ENCODE measurements at places on chromosomes 7 and 10. TPM values are rescaled to one million over a fixed set of nuclear protein-coding genes. Genes with fewer than 3 reads are reported as not detected.

Gene MSMB
- total RNA-seq, result not detected

Gene CARD11
- total RNA-seq, result 103 TPM

Gene MMD2
- not detected for total RNA-seq

Gene ZNF467
- total RNA-seq, result 0.09 TPM

Gene GPR15LG
- not detected for total RNA-seq

Gene TYW1B
- 1.6 TPM for total RNA-seq

Gene NEBL
- total RNA-seq, result 0.34 TPM

DNA sequence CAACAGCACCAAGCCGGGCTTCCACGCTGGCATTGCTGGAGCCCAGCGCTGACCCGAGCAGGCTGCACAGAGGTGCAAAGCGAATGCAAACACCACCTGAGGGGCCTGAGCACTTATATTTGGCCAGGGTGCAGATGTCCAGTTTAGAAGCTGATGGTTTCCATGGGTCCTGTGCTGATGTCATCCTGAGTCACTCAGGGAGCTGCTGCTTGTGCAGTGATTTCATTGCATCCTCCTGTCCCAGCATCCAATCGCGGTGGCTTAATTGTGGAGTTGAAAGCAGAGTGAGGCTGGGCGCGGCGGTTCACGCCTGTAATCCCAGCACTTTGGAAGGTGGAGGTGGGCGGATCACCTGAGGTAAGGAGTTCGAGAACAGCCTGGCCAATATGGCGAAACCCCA, 410.2 kb upstream of the KLF6 start:
- DNase-seq, result no peak

- DNase-seq, result no peak
Observed at GRCh38 chr7:124267154-124267553, 234.3 kb upstream of the TMEM229A start.

DNA sequence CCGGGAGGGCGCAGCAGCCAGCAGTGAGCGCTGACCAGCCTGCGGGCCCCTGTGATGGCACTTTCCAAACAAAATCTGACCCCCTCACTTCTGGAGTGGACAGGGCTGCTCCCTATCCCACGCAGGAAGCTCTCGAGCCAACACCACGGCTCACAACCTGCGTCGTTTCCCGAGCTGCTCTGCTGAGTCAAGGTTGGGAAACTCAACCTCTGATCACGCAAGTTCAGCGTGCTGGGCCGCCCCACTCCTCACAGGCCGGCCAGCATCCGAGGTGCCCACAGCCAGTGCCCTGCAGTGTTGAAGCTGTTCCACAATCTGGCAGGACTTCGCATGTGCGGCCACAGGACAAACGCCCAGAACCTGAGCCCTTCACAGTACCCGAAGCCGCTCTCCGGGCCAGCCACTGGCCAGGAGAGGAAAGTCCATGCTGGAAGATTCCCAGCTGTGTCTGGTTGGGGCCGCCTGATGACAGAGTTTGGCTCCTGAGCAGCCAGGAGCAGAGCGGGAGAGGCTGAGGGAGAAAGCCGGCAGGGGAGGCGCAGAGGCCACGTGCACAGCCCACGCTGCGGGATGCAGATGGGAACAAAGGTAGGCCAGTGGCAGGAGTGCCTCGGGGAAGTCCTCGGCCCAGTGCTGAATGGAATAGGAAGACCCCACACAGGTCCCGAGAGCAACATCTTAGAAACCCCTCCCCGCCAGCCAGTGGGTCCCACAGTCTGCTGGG, 263.3 kb upstream of the TCERG1L start:
- no peak for DNase-seq

GRCh38 chr7:155739538-155740143, 72.6 kb downstream of the SHH start:
- DNase-seq, result peak; percentile 61

GRCh38 chr7:53661645-53662217, 626.3 kb downstream of the POM121L12 start:
- no peak for DNase-seq

DNA sequence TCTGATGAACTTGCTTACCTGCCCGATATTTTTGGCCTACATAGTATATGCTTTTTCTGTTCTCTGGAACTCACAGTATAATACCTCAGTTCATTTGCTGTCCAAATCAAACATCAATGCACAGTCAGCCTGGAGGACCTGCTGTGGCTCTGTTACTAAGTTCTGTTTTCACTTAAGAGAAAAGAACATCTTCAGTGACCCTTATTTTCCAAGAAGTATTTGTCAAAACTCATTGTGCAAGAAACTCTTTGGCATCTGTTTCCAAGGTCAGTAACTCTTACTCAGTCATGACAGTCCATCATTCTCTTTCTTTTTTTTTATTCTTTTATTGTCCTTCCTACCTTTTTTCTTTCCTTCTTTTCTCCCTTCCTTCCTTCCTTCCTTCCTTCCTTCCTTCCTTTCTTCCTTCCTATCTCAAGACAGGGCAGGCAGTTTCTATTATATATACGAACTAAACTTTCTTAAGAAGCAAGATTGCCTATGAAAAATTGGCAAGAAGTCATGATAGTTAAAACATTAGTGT, 37.8 kb upstream of the SEM1 start:
- no peak for DNase-seq

- DNase-seq, result no peak
Observed at GRCh38 chr7:67463983-67464382, 467.4 kb downstream of the TYW1 start.

- DNase-seq, result no peak
Observed at GRCh38 chr10:126094537-126094936, 198.2 kb downstream of the FANK1 start.

DNA sequence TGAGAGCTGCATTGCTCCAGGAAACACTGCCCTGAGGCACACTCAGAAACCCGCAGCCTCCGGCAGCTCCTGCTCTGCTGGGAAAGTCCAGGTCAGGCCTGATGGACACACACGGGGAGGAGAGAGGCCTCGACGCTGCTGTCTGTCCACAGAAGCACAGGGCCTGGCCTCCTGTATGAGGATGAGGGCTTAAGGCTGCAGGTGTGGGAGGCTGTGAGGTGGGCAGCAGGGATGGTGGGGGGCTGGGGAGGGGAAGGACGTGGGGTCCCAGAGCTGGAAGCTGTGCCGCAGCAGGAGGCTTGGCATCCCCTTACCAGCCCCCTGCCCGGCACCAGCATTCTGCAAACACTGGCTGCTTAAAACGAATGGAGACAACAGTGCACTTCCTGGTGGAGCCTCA, 186.2 kb downstream of the DNAJB6 start:
- DNase-seq, result no peak

GRCh38 chr7:104980841-104981671, 32.9 kb upstream of the KMT2E start:
- DNase-seq, result no peak

- DNase-seq, result no peak
Observed at GRCh38 chr7:106552645-106553445, 108.1 kb downstream of the CCDC71L start.
